ENCODE measurements at places on chromosomes 5 and 9.

GRCh38 chr9:21015129-21015815, 16.2 kb downstream of the HACD4 start:
- no peak for DNase-seq

DNA sequence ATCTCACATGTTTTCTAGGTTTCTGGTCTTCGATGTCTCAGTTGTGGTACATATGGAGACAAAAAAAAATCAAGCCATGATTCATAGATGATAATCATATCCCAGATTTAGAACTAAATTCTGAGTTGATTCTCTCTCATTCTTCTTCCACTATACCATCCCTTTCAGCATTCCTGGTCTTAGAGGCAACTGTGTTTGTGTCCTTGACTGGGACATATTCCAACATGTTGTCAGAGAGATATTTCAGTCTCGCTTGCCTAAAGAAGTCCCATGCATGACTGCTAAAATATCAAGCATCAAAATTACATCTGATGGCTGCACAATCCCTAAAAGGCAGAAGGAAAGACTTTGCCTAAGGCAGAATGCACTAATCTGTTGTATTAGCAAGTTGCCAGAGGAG, 236.6 kb downstream of the PSAT1 start:
- DNase-seq = no peak

GRCh38 chr5:72163349-72163983, 56.2 kb downstream of the MAP1B start:
- no peak for DNase-seq

DNA sequence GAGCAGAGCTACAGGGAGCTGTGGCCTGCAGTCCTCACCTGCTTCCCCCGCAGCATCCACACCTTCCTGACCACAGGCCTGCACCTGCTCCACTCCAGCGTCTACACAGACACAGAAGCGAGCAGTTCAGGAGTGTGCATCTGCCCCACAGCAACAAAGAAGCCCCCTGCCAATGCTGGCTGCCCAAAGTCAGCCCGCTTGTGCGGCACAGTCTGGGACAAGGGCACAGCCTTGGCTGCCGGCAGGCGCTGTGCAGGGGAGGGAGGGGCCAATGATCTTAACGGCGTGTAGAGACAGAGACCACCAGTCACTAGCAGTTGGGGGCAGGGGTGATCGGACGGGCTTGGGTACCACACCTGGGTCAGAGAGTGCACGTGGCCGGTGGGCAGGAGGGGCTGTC, 6.6 kb downstream of the BRD9 start:
- no peak for DNase-seq

- DNase-seq = no peak
Observed at GRCh38 chr5:11383506-11384095, 520.6 kb downstream of the CTNND2 start.

DNA sequence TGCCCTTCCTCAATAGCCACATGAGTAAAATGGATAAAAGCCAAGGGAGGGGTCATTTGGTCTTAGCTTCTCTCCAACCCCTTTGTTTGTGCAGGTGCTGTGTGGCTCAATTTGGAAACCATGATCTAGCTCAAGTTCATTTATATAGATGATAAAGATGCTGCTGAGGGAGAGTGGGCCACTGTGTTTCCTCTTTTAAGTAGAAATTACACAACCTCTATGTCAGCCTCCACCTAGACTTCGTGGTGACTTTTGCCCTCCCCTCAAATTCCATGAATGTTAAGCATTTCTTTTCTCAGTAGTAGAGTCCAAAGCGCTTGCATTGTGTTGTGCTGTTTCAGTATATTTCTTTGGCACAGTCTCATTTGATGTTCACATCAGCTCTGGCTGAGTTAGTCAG, 241.4 kb downstream of the ARHGAP26 start:
- no peak for DNase-seq

DNA sequence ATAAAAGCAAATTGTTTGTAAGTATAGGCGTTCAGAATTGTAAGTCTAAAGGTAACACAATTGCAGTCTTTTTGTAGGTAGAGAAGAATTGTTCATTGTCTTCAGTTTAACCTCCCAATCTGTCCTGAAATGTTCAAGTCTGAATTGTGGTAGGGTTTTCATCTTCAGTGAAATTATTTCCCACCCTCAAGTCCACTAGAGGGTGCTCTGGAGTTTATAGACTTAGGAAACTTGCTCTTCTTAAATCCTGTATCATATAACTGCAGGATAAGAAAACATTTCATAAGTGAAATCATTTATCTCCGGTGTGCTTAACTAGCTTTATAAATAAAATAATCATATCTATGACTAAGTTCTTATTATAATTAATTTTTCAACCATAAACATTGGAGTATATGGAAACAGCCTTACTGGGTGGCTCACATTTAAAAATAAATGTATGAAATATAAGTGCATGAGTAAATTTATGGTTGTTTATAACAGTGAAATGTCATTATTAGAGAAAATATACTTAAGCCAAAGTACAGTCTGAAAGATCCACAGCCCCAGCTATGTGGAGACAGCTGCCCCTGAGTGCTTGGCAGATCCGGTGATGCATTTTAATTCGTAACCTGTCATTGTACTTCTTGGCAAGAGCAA, 182.4 kb upstream of the OTULINL start:
- DNase-seq = no peak

GRCh38 chr9:21559402-21560280, 77.5 kb upstream of the IFNE start:
- DNase-seq = no peak

GRCh38 chr9:120463765-120464164, 116.2 kb downstream of the CDK5RAP2 start:
- DNase-seq = no peak

DNA sequence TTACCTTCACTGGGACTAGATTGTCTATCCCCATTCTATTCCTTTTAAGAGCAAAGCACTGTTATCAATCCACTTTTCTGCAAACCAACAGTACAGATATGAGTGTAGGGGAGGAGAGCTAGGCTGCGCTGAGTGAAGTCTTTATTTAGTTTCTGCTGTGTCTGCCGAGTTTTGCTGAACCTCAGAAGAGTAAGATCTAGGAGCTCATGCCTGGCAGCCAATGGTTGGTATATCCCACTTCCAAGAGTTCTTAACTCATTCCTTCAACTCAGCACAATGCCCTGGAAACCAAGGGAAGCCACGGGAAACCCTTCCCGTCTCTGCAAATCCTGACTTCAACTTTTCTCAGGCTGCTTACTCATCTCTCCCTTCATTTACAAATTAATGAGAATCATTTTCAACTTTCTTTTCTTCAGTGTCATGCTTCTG, 58.0 kb upstream of the JAK2 start:
- peak; percentile 38 for DNase-seq

- no peak for DNase-seq
Observed at GRCh38 chr5:107557051-107557658, 113.6 kb downstream of the EFNA5 start.

GRCh38 chr9:120839146-120839545, 3.6 kb downstream of the PSMD5 start:
- DNase-seq = no peak

DNA sequence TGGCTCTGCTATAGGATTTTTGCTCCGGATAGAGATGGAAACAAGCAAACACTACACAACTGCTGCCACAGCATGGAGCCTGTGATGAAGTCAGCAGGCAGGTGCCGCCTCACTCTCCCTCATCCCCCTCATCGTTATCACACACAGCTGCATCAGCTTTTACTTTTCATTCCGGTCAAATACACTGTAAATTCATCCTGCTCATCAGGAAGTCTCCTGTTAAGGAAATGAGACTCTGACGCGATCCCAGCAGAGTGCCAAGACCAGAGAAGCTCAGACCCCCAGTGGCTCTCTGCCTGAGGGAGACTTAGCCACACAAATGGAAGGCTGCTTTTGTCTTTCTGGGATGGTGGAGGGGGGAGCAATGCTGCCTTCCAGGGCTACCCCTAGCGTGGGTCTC, 270.2 kb downstream of the ELAVL2 start:
- no peak for DNase-seq

DNA sequence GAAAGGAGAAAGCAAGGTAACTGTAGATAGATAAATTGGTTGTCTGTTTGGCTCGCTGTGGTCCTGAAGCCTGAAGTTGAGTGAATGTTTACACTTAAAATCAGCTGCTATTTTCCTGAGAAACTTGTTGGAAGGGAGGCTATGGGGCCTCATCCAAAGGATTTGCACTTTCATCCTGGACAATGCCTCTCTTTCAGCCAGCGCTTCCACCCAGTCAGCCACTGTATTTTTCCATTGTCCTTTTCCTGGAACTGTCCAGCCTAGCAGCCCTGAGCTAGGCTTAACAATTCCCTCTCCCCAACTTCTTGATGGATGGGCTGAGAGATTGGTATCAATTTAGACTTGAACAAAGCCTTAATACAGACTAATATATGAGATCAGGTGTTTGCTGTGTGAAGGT, 429.2 kb downstream of the DMAC1 start:
- DNase-seq = no peak

DNA sequence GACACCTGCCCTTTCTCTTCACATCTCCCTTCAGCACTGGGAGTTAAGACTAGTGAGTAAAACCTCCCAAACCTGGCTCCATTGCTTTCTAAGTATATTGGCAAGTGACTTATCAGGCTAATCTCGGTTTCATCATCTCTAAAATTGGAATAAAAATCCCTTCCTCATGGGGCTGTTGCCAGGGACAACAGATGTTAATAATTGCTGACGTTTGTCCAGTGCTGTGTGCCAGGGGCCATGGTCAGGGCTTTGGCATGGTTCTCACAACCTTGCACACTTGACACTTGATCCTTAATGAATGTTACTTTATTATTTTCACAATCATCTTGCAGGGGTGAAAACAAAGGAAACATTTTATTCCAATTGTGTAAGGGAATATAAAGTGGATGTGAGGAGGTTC, 1262.0 kb upstream of the WWC1 start:
- no peak for DNase-seq

GRCh38 chr9:94005272-94005901, 50.2 kb upstream of the BARX1 start:
- no peak for DNase-seq

- peak; percentile 7 for DNase-seq
Observed at GRCh38 chr9:20526500-20527319, 95.6 kb downstream of the MLLT3 start.

GRCh38 chr9:112725961-112726360, 8.0 kb upstream of the INIP start:
- DNase-seq = no peak

DNA sequence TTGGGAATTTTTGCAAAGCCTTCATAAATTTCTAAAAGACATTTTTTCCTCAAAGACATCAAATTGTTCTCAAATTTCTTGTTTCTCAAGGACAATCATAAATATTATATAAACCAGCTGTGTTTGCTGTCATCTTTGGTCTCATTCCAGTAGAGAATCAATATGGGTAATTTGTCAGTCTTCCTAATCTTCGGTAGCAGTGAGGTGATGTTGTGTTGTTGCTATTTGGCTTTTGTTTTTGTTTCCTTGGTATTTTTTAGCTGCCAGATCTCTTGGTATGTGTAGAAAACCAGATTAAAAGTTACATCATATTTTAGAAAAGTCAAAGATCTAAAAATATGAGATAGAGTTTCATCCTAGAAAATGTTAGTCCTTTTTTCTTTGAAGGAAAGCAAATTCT, 87.5 kb downstream of the CAMK4 start:
- no peak for DNase-seq

DNA sequence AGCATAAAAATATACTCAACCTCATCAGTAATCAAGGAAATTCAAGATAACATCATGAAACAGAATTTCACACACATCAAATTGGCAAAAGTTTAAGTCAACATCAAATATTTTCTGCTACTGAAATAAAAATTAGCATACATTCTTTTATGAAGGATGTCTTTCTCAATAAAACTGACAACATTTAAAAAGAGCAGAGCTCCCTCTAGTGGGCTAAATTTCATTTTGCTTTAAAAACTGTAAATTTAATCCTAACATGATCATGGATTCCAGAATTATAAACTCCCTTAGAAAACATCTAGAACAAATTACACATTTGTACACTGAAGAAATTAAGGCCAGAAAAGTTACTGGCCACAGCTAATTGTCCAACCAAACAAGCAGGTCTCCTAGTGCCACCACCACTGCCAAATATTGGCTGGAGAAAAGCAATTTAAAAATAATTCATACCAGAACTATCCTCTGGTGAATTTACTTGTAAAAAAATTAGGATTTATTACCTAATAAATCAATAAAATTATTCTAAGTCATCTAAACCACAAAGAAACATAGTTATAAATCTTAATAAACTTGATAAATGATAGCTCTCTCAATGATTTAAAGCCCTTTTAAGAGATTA, 31.2 kb downstream of the DEPDC1B start:
- no peak for DNase-seq

DNA sequence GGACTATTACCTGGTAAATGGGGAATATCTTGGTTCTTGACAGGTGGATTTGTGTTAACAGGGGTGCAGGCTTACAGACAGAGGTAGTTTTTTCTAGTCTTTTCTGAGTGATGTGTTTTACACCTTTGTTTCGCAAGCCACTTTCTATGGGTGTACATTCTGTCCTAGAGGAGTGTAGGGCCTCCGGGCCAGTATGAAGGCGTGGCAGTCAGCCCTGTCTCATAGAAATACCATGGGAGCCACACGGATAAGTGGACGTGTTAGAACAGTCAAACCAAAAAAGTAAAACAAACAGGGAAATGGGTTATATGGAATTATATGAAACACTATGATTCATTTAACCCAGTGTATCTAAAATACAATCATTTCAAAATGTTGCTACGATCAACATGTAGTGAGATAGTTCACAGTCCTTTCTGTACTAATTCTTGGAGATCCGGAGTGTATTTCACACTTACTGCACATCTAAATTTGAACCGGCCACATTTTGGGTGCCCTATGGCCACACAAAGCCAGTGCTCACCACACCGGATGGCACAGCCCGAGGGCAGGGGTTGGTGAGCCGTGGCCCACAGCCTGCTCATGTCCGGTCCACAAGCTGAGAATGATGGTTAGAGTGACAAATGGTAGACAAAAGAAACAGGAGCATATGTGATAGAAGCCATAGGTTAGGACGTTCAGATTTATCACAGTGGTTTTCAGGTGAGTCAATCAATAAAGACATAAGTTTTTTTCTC, 80.1 kb upstream of the IRX4 start:
- no peak for DNase-seq

DNA sequence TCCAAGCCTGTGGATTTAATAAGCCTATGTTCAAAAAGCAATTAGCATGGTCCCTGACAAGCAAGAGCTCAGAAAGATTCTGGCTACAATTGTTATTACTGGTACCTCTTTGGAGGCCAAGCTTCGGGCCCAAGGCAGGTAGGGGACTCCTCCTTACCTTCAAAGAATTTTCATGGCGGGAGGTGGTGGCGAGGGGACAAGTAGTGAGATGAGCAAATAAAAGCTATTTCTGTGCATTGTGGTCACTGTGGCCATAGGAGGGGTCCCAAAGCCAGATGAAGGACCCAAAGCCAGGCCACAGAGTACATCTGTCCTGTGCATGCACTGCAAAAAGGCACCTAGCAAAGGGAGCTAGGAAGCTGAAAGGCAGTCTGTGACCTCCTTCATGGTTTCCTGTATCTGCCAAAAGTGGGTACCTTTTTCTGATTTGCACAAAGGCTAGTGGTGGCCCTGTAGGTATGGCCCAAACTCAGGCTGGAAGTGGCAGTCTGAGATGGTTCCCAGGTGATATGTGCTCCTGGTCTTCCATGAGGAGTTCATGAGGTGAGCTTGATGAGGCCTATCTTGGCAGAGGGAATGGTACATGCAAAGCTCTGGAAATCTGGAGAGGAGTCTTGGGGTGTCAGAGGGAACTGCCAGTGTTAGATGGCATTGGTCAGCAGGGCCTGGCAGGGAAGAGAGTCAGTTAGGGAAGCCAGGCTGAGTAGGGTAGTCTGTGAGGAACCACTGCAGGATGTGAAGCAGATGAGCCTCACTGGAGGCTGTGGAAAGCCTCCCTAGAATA, 3.3 kb upstream of the CXXC5 start:
- DNase-seq = no peak

- DNase-seq = peak; percentile 69
Observed at GRCh38 chr5:151686674-151687407, at the start of gene SPARC. TSS of gene SPARC (minus strand) at chr5:151686915. CDS start at chr5:151676188, 10,727 bp downstream.

GRCh38 chr5:152305525-152305924, 99.6 kb downstream of the NMUR2 start:
- no peak for DNase-seq
